ENCODE measurements at places on chromosomes 7 and 10.

DNA sequence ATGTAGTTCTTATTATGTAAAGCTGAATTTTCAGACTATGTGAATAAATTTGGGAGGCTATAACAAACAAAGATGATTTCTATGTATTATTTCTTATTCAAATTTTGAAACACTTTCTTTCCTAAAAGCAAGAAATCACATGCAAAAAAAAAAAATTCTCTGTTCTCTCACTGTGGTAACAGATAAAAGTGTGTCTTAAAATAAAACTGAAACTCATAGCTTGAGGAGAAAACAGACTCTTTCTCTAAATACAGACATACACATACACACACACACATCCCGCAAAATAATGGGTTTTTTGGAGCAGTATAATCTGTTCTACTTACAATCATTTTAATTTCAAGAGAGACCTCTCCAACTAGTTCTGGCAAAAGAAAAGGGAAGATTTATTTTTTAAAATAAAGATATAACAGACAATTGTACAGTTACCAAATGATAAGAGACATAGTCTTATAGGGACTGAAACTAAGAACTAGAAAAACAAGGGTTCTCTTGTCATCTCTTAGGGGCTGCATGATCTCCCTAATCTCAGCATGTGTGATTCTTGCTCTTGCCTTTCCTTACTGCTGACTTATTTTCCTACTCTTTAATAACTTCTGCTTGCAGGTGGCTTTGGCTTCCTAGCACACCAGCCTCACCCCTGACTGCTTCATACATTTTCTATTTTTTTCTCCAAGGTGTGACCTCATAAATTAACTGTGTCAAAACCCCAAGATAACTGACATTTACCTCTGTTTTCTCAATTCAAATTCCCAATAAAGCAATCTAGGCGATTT, 483.5 kb upstream of the POT1 start:
- no peak for DNase-seq

DNA sequence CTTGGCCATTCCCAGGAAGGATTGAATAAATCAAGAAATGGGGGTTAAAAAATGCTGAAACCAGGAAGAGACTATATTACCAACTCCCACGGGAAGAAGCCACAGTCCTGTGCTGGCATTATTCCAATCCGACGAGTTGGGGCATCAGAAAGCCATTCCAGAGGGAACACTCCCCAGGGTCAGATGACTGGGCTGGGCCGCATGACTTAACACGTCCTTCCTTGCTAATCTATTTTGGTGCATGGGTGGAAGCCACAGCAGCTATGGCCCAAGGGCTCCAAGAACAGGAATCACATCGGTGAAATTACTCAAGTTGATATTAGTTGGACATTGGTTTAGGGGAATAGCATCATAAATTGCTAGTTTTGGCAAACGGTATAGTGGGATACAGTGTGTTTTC, 592.9 kb upstream of the NRP1 start:
- no peak for DNase-seq

- DNase-seq = no peak
Measured at GRCh38 chr10:6037422-6037821, 24.7 kb downstream of the IL2RA start.

- no peak for DNase-seq
Measured at GRCh38 chr7:150947241-150947745, 30.8 kb downstream of the KCNH2 start.

DNA sequence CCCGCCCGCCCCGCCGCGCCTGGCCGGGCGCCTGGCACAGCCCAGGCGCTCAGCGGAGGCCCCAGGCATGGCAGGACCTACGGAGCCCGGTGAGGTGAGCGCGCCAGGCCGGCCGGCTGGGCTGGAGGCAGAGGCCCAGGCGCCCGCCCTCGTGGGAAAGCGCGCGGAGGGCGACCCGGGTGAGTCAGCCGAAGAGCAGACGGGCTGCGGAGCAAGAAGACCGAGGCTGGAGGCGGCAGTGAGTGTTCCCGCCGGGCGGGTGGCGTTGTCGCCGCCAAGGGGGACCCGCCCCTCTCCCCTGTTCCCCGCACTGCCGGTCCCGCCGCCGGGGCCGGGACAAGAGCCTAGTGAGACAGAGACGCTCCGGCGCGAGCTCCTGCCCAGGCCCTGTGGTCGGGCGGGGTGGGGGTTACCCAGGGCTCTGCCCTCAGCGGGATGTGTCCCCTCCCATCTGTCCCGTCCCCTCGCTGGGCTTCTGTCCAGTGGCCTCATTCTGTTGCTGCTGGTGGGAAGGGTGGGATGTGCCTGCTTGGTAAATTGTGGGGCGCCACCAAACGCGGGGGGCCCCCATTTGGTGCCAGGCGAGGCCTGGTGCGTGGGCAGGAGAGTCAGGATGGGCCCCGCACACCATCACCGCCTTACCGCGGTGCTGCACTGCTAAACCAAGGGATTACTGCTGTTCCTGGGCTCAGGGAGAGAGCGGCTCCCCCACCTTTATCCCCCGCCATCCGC, 17.0 kb upstream of the NODAL start:
- peak; percentile 49 for DNase-seq

DNA sequence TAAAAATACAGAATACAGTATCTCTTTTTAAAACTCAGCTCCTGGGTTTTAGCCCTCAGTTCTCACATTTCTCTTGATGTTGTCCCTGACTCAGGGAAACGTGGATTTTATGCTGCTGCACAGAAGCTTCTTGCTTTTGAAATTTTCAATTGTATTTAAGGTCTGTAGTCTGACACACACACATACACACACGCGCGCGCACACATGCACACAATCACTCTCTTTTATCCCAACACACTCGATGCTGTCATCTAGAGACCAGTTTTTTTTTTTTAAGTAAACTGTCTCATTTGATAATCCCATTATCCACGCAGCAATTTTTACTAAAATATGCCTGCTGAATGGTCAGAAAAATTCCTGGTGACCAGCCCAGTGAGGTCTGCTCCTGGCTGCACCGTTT, 108.6 kb downstream of the KMT2E start:
- DNase-seq = no peak

DNA sequence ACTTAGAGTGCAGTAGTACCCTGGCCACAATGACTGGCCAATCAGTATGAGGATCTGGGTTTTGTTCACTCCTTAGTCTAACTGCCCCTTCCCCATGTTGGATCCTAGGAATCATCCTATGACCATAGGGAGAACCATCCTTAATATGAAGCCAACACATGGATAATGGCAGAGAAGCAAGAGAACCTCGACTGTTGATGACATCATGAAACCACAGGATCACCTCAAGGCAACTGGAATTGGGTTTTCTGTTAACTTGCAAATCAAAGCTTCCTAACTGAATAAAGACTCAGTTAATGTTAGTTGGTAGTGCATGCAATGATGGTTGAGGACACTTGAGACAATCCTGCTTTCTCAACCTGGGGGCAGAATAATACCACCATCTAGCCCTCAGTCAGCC, 3.3 kb upstream of the PRXL2A start:
- DNase-seq = no peak

DNA sequence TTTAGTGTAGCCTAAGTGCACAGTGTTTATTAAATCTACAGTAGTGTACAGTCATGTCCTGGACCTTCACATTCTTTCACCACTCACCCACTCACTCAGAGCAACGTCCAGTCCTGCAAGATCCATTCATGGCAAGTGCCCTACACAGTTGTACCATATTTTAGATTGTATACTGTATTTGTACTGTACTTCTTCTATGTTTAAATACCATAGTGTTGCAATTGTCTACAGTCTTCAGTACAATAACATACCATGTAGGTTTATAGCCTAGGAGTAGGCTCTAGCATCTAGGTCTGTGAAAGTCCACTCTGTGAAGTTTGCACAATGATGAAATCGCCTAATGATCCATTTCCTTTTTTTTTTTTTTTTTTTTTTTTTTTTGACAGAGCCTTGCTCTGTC, 12.0 kb downstream of the EEPD1 start:
- no peak for DNase-seq

GRCh38 chr10:61492364-61492995, 39.3 kb upstream of the TMEM26 start:
- no peak for DNase-seq

GRCh38 chr10:100859484-100859763, 53.3 kb upstream of the SLF2 start:
- no peak for DNase-seq

GRCh38 chr7:29592866-29593265, 29.2 kb downstream of the PRR15 start:
- no peak for DNase-seq

DNA sequence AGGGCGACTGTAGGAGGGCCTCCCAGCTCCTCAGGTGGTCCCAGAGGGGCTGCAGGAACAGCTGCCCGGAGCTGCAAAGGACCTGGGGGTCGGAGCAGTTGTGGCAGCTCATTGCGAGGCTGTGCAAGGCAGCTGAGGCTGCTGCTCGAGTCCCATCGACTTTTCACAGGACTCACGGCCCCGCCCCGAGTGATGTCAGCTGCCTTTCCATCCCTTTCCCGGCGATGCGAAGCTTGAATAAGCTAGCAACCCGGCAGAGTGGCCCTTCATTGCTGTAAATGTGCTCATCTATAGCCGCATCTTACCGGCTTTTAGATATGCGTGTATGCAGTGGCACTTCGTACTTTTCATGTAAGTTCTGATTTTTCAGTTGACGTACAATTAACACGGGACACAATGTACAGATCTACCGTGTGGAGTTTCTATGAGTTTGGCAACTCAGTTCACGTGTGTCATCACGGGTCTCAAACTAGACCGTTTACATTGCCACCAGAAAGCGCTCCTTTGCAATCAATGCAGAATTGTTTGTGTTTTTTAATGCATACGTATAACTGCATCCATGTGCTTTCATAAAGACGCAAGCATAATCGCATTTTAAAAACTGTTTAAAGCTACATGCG, at the start of gene CH25H:
Gene CH25H, minus strand, starts transcription at position 137 of the 620 bp plus-strand sequence. Its CDS starts 25 bp downstream, at position 112.
- peak; percentile 68 for DNase-seq

DNA sequence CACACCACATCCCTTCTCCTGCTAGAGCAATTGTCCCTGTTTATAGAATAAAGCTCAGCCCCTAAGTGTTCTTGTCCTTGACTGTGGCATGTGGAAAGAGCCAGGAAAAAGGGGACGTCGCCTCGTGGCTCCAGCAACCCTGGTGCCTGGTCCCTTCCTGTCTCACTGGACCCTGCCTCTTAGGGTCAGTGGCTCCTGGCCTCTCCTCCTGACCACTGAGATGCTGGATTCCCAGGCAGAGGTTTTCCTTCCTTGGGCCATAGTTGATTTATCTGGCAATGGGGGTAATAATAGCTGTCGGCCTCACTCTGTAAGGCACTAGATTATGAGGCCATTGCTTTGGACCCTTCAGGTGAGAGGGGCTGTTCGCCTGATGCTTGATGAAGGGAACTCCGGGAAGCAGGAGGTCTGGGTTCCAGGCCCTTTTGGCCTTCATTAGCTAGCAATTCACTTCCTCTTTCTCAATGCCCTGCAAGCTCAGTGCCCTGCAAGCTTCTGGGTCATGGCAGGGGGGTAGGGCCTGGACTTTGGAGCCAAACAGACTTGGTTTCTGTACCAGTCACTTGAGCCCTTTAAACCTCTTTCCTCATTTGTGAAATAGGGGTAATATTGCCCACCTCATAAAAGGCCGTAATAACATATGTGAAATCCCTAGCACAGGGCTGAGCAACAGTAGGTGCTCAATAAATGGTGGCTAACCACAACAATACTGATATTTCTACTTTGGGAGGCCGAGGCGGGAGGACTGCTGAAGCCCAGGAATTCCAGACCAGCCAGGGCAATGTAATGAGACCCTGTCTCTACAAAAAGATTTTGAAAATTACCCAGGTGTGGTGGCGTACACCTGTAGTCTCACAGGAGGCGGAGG, 1.1 kb downstream of the ASL start:
- DNase-seq = no peak

DNA sequence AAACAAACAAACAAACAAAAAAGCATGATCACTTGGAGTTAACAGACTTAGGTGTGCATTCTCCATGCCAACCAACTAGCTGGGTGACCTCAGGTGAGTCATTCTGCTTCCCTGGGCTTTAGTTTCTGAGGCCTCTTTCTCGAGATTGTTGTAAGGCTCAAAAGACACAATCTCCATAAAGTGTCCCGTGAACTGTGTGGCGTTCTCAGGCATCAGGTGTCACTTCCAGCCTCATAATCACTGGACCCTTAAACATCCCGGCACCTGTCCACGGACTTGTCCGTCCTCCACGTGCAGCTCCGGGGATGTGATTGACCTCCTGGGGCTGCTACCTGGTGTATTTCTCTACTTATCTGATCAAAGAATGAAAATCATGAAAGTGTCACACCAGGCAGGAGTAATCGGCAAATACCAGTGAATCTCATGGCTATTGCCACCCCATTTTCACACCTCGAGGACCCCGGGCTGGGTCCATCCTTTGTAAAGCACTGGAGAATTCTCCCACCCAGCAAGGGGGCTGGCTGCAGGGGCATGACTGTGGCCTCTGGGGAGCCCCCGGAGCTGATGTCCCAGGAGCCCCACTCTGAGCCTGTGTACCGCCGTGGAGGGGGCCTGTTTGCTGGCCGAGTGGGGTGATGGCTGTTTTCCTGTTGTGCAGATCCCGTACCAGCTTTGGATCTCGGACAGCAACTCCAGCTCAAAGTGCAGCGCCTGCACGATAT, 189.8 kb upstream of the SH2B2 start:
- no peak for DNase-seq

DNA sequence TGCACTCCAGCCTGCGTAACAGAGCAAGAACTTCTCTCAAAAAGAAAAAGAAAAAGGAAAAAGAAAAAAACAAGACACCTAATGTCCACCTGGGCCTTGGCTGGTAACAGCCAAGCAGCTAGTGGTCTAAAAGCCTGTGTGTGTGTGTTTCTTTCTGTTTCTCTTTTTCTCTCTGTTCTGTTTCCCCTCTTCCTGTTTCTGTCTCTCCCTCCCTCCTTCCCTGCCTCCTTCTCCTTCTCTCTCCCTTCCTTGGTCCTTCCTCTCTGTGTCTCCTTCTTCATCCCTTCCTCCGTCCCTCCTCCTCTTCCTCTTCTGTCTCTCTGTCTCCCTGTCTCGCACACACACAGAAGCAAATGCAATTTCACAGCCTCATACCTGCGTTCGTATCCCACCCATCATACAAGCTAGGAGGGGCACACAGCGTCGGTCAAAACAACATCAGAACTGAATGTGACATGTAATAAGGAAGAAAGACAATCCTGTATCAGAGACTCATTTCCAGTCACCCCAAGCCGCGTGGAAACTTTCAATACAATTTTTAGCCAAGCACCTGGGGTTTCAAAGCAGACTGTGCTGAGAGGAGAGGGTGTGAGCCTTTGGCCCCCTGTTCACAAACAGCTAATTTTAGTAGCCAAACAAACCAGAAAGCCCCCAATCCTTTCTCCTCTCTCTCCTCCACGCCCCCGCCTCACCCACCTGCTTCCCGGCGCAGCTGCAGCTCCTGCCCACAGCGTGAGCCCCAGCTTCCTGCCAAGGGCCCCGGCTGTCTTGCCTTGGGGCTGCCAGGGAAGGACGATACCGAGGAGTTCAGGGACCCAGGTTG, 50.2 kb upstream of the GNA12 start:
- no peak for DNase-seq

Data from endothelial cell (in vitro differentiated cells).